ENCODE measurements at places on chromosomes 16 and 17.

DNA sequence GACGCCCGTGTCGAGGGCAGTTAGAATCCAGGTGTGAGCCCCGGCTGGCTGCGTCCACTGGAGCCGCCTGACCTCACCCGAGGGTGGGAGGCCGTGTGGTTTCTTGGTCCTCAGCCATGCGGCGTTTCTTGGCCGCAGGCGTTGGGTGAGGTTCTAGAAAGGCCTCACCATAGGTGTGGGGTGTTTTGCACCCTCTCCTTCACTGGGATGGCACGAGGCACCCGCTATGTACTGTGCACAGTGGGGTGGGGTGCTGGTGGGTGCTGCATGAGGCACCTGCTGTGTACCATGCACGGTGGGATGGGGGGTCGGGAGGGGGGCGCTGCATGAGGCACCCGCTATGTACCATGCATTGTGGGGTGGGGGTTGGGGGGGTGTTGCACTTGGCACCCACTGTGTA lies 169.6 kb downstream of the BANP start:
- no peak for DNase-seq

DNA sequence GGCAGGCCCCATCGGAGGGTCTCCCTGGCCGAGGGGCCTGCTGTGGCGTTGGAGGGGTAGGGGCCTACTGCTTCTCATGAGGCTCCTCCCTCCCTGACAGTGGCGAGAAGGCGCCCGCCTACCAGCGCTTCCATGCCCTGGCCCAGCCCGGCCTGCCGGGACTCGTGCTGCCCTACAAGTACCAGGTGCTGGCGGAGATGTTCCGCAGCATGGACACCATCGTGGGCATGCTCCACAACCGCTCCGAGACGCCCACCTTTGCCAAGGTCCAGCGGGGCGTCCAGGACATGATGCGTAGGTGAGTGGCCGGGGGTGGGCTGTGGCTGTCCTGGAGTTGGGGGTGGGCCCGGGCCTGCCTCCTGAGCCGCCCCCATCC lies 1.7 kb downstream of the CDT1 start:
- DNase-seq = no peak

- DNase-seq = no peak
Observed at GRCh38 chr17:77869665-77870132, 88.8 kb upstream of the TNRC6C start.

DNA sequence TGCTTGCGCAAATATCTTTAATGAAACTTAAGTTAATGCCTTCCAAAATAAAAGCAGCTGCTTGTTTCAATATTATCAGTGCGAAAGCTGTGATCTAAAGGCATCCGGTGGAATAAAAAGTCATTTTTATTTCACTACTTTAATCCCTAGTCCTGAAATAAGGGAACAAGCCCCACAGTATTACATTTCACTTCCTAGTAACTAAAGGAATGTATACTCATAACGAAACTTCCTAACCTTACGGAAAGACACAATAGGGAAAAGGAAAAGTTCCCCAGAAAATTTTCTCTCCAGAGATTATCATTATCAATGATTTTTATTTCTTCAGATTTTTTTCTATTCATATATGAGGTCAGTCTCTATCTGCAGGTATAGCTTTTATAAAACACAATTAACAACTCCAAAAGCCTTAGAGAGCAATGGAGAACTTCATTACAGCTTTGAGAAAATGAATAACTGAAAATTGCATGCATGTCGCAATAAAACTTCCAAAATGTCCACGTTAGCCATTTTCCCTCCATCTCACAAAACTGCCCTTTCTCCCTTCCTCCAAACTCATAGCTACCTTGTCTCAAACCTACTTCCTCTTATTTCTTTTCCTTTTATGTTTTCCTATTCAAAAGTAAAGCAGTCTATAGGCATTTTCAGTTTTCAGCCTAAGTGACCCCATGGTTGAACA lies 154.3 kb upstream of the MED13 start:
- no peak for DNase-seq

DNA sequence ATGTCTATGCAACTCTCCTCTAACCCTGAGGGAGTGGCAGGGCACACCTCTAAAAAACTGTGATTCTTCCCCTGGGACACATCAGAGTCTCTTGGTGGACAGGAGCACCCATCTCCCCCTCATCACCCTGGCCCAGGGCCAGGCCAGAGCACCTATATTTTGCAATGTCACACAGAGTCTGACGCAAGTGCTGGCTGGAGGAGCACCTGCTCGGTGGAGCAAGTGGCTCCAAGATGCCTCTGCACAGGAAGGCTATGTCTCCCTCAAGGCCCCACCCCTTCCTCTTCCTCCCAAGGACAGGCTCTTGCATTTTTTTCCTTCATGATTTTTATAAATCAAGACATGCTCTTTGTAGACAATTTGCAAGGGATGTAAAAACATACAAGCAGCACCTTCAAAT lies 13.3 kb downstream of the SNN start:
- no peak for DNase-seq

All from stimulated activated CD4-positive, alpha-beta T cell treated with anti-CD3 and anti-CD28 coated beads, TNF-alpha, amount 100 ng/mL, for 4 hours (primary cell).